Stimulated activated CD4-positive, alpha-beta T cell treated with anti-CD3 and anti-CD28 coated beads, Interleukin-1b, Interleukin-23, amount 100 ng/mL, for 24 hours (primary cell): ENCODE measurements at places on chromosomes 16 and 17.

GRCh38 chr16:10684511-10685151 lies 10.1 kb downstream of the TEKT5 start:
- no peak for DNase-seq

DNA sequence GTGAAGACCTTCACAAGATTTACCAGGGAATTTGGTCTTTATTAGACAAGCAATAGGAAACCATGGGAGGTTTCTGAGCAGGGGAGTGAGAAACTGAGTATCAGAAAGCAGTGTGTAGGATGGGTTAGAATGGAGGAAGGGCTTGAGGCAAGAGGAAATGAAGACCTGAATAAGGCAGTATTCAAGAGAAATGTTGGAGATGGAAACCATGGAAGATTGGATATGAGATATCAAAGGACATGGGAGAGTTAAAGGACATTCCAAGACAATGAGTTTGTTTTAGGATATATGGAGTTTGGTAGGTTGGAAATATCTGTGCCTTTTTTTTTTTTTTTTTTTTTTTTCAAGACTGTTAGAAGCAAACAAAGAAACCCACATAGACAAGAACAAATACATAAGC lies 21.3 kb upstream of the FAM20A start:
- DNase-seq = no peak

- DNase-seq = no peak
Measured at GRCh38 chr16:53888222-53888621, 184.3 kb downstream of the FTO start.

DNA sequence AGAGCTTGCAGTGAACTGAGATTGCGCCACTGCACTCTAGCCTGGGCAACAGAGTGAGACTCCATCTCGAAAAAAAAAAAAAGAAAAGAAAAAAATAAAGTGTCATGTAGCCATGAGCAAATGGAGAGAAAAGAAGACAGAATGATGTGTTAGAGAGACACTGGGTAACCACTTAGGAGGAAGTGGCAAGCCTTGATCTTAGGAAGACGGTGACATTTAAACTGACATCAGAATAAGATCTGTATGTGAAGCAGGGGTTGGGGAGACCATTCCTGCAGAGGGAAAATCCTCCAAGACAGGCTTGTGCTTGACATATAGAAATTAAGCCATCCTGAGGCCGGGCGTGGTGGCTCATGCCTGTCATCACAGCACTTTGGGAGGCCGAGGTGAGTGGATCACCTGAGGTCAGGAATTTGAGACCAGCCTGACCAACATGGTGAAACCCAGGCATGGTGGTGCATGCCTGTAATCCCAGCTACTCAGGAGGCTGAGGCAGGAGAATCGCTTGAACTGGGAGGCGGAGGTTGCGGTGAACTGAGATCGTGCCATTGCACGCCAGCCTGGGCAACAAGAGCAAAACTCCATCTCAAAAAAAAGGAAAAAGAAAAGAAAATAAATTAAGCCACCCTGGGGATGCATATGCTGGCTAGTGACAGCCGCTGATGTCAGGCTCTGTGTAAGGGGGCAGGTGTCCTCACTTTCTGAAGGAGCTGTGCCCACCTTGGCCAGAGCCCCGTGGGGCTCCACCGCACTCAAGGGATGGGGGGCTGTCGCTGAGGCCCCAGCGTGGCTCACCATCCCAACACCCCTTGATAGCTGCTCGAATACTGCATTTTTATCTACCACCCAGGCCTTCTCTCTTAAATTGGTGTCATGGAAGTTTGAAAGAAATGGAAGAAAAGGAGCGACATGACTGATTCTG lies 13.1 kb upstream of the CYB5B start:
- DNase-seq = no peak

DNA sequence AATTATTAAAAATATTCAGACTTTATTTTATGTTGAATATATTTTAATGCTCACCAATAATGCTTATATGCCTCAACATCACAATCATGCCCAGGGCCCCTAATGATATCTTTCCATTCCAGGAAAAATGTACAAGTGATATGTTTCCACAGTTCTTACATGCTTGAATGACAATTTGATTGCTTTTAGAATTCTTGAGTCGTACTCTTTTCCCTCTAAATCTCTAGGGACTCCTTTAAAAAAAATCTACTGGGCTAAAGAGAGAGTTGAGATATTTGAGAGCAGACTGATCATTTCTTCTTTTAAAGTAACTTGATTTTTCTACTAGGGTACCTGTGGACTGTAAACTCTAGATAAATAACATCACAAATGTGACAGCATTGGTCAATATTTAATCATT lies 18.2 kb upstream of the HLF start:
- DNase-seq = no peak

DNA sequence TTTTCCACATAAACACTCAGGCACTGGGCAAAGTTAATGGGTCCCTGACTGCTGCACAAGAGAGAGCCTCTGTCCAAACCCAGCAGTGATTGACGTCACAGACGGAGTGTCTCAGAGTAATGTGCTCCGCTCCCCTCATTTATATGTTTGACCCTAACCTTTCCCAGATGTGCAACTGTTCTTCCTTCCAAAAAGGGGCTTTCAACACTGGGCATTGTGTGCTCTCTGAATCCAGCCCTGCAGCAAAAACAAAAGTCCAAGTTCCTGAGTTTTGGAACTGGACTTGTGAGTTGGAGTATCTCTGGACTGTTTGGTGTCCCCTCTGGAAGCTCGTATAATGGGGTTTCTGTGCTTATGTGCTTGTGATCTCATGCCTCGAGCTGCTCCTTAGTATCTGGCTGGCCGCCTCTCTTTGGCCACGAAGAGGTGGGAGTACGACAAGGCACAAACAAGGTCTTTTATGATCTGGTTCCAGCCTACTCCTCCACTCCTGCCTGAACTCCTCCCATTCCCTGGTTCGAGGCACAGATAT lies 76.4 kb upstream of the SMIM36 start:
- DNase-seq = no peak

- no peak for DNase-seq
Measured at GRCh38 chr16:15726715-15727114, 76.7 kb downstream of the NDE1 start.

DNA sequence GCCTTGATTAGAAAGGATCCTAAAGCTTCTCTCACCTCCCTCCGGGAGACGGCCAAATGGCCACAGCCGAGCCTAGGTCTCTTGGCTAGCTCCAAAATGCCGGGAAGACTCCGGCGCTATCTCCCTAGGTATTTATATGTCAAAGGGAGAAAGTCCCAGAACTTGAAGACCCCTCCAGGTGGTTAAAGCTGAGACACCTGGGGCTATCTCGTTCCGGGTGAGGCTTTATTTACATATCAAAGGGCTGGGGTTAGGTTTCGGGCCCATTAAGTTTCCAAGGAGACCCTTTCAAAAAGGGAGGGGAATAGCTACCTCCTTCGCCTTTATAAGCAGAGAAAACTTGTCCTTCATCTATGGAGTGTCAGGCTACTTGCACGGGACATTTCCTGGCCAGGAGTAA lies 70.9 kb upstream of the KIFC3 start:
- no peak for DNase-seq

DNA sequence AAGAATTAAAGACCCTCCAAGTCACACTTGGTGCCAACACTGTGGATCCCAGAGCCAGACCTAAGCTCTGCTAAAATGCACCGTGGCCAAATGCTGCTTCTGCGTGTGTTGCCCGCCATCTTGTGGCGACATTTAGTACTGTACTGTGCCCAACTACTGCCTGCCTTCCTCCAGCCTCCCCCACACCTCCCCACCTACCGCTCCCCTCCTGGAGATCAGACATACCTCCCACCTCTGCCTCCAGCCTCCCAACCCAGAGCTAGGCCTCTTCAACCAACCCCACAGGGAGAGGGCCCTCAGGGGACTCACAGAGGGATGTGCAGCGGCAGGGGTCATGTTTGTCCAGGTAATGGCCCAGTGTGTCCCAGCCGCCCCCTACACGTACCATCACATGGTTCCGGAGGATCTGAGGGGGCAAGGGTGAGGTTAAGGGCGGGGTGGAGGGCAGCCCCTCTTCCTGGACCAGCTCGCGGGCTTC lies 5.5 kb downstream of the GAS2L2 start:
- DNase-seq = peak; percentile 59

DNA sequence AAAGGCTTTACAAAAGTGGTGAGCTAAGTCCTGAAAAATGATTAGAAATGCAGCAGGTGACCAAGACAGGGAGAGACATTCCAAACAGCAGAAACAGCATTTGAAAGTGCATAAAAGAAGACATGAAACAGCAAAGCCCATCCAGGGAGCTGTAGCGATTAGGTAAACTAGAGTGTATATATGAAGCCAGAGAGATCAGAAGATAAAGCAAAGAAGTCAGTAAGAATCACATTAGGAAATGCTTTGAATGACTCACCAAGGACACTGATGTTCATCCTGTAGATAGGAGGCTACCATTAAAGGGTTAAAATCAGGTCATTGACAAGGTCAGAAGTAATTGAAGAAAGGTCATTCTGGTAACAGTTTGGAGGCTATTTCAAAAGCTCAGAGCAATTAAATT lies 27.6 kb upstream of the VAT1L start:
- no peak for DNase-seq

GRCh38 chr16:55703003-55704001 lies 47.5 kb downstream of the SLC6A2 start:
- DNase-seq = no peak

DNA sequence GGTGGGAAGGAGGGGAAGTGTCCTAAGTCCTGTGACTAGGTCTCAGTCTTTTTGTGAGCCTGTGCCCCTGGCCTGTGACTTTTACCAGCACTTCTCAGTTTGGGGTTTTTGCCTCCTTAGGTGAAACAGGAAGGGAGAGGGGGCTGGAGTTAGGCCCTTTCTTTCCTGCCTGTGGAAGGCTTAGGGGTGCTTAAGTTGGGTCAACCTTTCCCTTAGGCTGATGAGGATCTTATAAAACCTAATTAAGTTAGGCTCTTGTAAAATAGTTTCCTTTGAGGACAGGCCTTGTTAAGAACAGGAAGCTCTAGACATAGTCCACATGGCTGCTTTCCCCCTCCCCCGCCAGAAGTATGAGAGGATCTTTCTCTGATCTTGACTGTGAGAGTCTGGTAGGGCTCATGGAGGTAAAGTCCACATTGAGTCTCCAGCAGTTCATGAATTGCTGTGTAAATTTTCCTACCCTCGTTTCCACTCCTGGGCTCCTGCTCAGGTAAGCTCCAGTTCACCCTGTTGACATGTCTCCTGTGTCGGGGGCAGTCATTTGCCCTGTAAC lies 17.0 kb upstream of the DNASE1 start:
- peak; percentile 2 for DNase-seq

DNA sequence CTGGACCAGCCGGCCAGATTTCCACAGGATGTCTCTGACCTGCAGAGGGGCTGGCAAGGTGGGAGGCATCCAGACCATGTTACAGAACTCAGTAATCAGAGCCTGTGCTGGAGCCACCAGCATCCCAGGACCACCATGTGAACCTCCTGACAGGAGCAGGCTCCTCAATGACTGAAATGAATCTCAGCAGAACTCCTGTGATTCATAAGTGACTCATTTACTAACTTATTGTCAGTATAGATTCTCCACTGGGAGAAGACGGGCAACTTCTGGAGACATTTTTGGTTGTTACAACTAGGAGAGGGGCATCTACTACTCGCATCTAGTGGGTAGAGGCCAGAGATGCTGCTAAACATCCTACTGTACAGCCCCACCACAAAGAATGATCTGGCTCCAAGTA lies 3.1 kb upstream of the WWOX start:
- DNase-seq = no peak

- no peak for DNase-seq
Measured at GRCh38 chr17:41331606-41332005, 16.1 kb upstream of the KRTAP17-1 start.

GRCh38 chr16:87216841-87217275 lies 100.3 kb downstream of the C16orf95 start:
- no peak for DNase-seq

GRCh38 chr17:81390873-81391255 lies 4.4 kb upstream of the BAHCC1 start:
- DNase-seq = no peak
